ENCODE measurements at places on chromosomes 2 and 18. TPM values are rescaled to one million over a fixed set of nuclear protein-coding genes. Genes with fewer than 3 reads are reported as not detected.

GRCh38 chr2:16674154-16674553, 8.5 kb upstream of the CYRIA start:
- DNase-seq = no peak

DNA sequence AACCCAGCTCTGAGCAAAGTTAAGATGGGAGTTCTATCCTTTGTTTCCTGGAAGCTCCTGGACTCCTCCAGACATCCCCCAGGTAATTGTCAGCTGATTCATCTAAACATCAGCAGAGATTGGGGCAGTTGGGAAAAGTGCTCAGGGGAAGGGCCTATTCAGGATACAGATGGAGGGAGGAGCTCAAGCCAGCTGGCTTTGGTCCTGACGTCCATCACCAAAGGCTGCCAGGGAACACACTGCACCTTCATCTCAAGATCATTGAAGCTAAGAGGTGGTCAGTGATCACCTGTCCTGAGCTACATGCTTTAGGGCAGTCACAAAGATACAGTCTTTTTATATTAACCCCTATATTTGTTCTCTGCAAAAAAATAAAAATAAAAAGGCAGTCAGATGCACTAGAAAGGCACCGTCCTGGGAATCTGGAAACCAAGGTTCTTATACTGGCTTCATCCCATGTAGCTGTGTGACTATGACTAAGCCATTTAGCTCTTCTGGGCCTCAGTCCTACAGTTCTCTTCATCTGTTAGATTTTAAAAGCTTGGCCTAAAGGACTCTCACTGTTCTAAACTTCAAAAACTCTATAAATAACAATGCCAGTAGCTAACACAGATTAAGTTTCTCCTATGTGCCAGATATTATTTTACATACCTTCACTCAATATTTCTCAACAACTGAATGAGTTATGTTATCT, 446.5 kb downstream of the BCL11A start:
- DNase-seq = no peak

PELI1 gene
- polyA plus RNA-seq = 33.3 TPM

GRCh38 chr2:38735999-38736320, 15.2 kb downstream of the SRSF7 start:
- no peak for DNase-seq

DNA sequence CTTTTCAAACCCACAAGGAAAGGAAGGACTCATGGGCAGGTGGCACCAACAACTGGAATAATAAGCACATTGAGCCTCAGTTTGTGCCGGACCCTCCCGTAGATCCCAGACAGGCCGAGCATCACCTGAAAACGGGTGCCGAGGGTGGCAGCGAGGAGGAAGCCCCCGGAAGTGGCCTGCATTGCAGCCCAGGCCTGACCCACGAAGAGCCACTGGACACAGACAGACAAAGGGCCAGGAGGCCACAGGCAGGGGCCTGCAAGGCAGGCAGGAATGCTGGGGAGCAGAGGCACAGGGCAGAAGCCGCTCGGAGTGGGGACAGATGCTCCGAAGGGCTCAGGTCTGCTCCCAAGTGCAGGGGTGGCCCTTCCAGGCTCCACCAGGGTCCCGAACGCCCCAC, 31.7 kb downstream of the MTERF4 start:
- DNase-seq = no peak

DNA sequence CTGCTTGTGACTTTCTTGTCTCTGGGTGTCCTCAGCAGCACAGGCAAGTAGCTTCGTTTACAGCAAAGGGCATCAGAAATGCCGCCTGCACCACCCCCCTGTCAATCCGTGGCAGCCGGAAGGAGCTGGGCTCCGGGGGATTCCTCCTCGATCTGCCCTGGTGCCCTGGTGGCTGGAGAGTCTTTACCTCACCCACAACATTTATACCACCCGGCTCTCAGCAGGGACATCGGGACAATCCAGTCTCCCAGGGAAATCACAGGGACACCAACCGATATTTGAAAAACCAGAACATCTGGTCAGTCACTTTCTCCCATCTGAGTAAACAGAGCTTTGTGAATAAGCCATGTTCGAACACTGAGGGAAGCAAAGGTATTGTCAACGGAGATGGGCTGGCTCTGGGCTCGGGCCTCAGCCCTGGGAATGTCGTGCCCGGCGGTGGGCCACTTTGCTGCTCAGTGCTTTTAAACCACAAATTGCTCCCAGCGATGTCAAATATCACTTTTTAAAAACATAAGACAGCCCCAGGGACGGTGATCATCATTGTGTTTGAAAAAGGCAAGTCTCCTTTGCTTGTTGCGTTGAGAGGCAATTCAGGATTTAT, 210.0 kb upstream of the SALL3 start:
- DNase-seq = no peak

LINC00305 gene
- polyA plus RNA-seq = 4.1 TPM

GRCh38 chr2:113716291-113716690, 40.2 kb downstream of the SLC35F5 start:
- DNase-seq = no peak

GAREM1 gene
- 34.4 TPM for polyA plus RNA-seq

DNA sequence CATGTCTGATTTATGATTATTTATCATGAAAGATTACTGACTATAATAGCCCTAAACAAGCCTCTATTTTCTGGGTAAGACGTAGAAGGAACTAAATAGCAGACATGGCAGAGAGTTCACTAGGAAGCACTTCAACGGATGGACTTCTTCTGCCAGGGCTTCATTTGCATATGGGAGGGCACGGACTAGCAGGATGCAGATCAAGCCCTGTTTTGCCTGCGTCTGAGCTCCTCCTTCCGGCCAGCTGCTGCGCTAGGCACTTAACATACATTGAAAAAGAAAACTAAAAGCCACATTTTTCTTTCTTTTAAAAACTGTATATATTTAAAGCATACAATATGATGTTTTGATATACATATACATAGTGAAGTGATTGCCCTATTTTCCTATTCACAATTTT, 340.0 kb upstream of the MEX3C start:
- DNase-seq = no peak

DNA sequence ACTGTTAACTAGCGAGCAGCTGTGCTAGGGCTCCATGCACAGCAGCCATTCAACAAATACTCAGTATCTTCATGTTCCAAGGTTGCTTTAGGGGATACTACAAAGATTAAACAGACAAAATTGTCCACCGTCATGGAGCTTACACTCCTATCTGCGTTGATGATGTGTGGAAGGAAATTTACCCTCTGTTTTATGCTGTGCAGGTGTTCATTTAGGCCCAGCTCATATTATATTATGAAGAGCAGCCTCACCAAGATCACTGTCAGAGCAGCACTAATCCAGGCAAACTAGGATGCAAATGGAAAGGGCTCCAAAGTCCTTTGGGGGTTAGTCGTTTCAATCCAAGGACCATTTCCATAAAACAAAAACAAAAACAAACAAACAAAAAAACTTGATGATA, 13.4 kb upstream of the WIPF1 start:
- DNase-seq = no peak

TUBA4B gene
- 1.3 TPM for polyA plus RNA-seq

DNA sequence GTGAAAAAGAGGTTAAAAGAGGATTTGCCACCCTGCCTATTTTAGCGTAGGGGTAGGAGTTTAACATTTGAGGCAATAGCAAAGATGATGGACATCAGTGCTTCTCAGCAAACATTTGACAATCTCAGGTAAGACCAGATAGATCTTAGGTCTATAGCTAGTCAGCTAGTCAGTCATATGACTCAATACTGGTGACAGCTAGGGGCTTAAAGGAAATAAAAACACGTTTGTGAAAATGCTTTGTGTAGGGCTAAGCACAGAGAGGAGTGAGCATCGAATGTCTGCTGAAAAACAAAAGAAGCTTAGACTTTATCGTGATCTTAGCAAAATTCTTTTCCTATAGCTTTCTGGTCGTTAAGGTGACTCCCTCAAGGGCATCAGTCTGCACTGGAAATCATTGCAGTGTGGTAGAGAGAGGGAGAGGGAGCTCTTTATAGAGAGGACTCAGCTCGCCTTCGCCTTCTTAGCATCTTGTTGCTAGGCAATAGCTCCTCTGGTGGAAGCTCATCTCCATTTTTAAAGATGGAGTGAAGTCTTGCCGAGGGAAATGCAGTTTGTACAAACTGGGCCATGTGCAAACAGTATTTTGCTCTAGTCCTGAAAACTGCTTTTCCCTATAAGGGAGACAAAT, 62.8 kb upstream of the SLC38A11 start:
- no peak for DNase-seq

DNA sequence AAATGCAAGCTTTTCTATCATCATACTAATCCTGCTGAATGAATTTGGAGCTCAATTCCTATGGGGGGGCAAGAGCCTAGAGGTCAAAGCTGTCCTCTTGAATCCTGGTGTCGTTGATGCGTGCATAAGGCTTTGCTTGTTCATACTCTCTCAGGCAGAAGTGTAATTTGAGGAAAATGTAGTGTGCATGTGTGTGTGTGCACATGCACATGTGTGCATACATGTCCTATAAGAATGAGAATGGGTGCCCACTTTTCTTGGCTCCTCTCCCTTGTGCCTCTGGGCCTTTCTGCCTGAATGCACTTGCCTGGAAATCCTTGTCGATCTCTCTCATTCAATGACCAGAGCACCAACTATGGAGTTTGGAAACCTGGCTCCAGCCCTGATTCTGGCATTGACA, 28.5 kb upstream of the C18orf32 start:
- DNase-seq = no peak

GRCh38 chr2:234275515-234275914, 221.4 kb downstream of the ARL4C start:
- no peak for DNase-seq

CCDC141 gene
- polyA plus RNA-seq = 0.41 TPM

GRCh38 chr2:206383669-206384068, 59.7 kb upstream of the ADAM23 start:
- no peak for DNase-seq

ACMSD gene
- polyA plus RNA-seq = 50.2 TPM

- no peak for DNase-seq
Measured at GRCh38 chr2:85606116-85606455, 3.6 kb upstream of the TMEM150A start.

GDF7 gene
- polyA plus RNA-seq = 1.9 TPM

GRCh38 chr2:55989405-55989804, 65.8 kb upstream of the EFEMP1 start:
- DNase-seq = no peak

- DNase-seq = no peak
Measured at GRCh38 chr2:238587776-238588660, 161.3 kb downstream of the ASB1 start.

GRCh38 chr18:38494065-38494464, 928.5 kb upstream of the CELF4 start:
- DNase-seq = no peak

ANKRD53 gene
- 0.37 TPM for polyA plus RNA-seq

- no peak for DNase-seq
Measured at GRCh38 chr2:222361787-222362186, 62.6 kb upstream of the SGPP2 start.

TM4SF20 gene
- 0.14 TPM for polyA plus RNA-seq

DNA sequence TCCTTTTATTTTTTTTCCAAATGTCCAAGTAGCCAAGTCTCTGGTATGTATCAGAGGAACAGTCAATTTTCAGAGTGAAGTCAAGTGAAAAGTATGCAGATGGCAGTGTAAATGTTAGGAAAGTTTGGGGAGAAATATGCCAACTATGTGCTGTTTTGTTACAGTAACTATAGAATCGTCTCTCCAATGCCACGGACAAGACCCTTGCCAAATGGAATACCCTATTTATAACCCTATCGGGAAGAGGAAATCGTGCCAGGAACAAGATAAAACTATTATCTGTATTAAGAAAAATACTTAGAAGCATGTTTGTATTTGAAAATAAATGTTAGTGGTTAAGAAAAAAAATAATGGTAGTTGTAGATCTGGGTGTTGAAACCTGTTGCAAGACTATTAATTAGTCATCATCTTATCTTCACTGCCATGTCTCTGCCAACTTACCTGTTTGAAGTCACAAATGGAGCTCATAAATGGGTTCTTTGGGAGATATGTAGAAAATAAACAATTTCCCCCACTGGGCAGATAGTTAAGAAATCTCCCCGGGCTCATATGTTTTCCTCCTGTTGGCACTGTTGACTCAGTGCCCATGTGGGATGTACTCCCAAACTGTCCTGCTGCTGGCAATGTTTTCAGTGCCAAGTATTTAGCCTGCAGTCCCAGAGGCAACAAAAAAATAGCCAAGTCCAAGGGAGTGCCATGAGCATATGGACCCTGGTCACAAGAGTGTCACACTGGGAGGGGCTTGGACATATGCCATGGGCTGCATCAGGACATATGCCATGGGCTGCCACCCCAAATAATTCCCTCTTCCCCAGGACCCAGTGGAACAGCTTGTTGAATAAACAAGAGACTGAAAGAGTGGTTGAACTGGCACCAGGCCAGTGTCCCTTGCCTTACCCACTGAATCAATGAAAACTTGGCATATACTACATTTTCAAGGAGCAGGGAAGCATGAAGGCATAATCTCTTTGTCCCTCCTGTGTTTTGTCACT, 366.9 kb downstream of the OSR1 start:
- no peak for DNase-seq

REG1B gene
- not detected for polyA plus RNA-seq

SPDYA gene
- polyA plus RNA-seq = 1.1 TPM

DNA sequence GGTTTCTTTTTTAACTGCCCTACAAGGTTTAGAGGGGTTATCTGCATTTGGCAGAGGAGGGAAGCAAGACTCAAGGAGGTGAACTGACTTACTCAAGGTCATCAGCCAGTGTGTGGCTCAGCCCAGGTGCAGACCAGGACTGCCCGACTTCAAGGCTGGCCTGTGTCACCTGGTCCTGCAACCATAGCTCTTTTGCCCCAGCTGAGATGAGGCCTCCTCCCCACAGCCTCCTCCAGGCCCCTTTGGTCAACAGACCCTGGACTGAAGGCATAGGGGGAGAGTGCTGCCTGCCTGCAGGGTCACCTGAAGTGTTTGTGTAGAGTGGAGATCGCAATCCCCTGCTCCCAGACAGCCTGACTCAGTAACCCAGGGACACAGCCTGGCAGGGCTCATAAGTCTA, 168.5 kb upstream of the GLI2 start:
- DNase-seq = no peak

DNA sequence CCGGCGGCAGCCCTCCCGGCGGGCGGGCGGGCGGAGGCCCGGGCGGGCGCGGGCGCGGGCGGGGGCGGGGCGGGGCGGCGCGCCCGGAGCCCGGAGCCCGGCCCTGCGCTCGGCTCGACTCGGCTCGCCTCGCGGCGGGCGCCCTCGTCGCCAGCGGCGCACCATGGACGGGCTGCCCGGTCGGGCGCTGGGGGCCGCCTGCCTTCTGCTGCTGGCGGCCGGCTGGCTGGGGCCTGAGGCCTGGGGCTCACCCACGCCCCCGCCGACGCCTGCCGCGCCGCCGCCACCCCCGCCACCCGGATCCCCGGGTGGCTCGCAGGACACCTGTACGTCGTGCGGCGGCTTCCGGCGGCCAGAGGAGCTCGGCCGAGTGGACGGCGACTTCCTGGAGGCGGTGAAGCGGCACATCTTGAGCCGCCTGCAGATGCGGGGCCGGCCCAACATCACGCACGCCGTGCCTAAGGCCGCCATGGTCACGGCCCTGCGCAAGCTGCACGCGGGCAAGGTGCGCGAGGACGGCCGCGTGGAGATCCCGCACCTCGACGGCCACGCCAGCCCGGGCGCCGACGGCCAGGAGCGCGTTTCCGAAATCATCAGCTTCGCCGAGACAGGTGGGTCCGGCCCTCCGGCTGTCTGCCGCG, at the start of gene INHBB:
Gene INHBB (plus strand): TSS at position 111 of the 641 bp plus-strand sequence. CDS start 53 bp downstream, at position 164.
- no peak for DNase-seq
